B cell (primary cell): ENCODE measurements at places on chromosomes 1 and 21. TPM values are rescaled to one million over a fixed set of nuclear protein-coding genes. Genes with fewer than 3 reads are reported as not detected.

HOOK1 gene
- 2.0 and 4.3 TPM in 2 replicates for polyA plus RNA-seq

GRCh38 chr1:224333939-224334786 lies 4.2 kb upstream of the NVL start:
- DNase-seq: no peak

- DNase-seq: no peak
Observed at GRCh38 chr1:12674358-12674757, 30.5 kb downstream of the AADACL4 start.

- no peak for DNase-seq
Observed at GRCh38 chr1:214993419-214993818, 89.1 kb upstream of the KCNK2 start.

- DNase-seq: no peak
Observed at GRCh38 chr1:154759196-154759595, 110.9 kb downstream of the KCNN3 start.

- no peak for DNase-seq
Observed at GRCh38 chr1:216702170-216702569, 21.1 kb downstream of the ESRRG start.

GRCh38 chr1:93620172-93620840 lies 61.3 kb downstream of the BCAR3 start:
- DNase-seq: no peak
